Fibroblast of skin of abdomen (primary cell): ENCODE measurements at places on chromosomes 5 and 9.

DNA sequence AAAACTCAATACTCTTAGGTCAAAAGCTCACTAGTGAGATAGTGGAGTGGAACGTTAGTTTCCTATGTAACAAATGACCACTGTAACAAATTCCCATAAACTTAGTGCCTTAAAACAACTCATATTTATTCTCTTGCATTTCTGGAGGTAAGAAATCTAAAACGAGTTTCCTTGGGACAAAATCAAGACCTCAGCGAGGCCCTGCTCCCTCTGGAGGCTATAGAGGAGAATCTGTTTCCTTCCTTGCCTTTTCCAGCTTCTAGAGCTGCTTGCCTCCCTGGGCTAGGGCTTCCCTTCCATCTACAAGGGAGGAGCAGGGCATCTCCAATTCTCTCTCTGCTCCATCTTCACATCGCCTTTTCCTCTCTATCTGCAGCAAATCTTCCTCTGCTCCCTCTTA lies 32.0 kb downstream of the SEMA5A start:
- peak; percentile 63 for DNase-seq

DNA sequence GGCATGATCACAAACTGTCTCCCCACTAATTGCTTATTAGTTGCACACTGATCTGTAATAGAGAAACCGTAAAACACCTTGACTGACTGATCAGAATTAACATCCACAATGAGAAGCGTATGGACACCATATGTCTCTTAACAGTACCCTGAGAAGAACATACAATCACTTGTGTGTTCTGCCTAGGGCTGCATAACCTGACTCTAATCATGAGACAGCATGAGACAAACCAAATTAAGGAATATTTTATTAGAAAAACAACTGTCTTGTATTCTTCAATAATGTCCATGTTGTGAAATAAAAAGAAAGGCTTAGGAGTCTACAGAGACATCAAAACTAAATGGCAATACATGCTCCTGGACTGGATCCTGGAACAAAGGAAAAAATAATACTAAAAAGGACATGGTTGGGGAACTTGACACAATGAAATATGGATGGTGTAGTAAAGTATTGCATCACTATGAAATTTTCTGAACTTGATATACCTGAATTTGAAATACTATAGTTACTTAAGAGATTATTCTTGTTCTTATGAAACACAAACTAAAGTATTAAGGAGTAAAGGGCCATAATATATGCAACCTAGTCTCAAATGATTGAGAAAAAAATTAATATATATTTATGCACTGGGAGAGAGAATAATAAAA lies 162.1 kb downstream of the CWC27 start:
- DNase-seq = no peak

DNA sequence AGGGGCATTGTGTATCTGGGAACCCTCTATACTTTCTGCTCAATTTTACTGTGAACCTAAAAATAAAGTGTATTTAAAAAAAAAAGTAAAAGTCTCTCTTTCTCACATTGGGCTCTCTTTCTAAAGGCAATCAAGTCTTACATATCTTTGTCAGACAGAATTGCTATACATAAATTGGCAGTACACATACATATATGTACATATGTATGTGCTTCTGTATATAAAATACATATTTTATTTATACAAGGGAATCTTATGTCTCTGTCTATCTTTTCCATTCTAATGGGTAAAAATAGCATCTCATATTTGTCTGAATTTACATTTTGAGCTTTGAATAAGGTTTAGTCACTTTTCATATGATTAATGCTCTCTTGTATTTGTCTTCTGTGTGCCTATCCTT lies 348.8 kb downstream of the SPATA31D1 start:
- DNase-seq = no peak

DNA sequence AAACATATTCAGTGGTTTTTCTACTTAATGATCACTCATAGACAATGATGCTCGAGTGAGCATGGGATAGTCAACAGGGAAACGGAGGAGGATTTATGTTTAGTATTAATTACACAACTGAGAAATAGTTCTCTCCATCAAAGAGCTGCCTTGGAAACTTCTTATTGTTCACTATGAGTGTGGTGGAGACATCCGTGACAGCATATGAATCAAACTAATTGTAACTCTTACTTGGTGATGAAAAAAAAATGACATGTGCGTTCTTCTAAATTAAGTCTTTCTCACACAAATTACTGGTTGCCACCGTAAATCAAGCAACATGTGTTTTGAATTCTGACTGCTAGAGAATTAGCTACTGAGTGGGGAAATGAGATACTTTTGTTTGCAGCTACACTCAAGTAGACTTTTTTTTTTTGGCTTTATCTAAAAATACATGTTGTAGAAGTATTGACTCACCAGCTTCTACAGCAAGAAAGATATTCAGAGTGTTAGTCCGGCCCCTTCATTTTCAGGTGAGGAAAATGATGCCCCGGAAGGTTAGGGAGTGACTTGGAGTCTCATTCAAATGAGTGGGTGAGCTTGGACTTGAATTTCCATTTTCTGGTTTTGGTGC lies 179.4 kb downstream of the CFAP90 start:
- peak; percentile 0 for DNase-seq

- DNase-seq = no peak
These were observed 169.9 kb downstream of the EFNA5 start for GRCh38 chr5:107500840-107501239.
